Urothelium cell line (cell line): ENCODE measurements at places on chromosomes 5 and 9.

DNA sequence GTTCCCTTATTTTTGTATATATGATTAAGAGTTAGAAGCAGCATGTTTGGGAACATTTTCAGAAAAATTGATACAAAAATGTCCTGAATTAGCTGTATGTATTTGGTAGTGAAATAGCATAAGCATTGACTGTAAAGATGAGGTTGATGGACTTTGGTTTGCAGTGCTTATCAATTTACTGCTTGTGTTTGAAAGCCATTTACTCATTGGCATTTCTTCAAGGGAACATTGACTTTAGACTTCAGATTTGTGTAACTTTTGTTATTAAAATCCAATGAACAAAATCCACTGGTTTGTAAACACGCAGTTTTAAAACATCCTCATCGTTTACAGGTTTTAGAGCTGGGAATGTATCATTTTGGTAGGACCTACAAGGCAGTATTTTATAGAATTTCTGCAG, 61.3 kb downstream of the KDM4C start:
- DNase-seq = no peak

- no peak for DNase-seq
Measured at GRCh38 chr9:72928042-72928507, 24.8 kb downstream of the ALDH1A1 start.

- DNase-seq = no peak
Measured at GRCh38 chr9:25889661-25890060, 211.4 kb upstream of the TUSC1 start.

DNA sequence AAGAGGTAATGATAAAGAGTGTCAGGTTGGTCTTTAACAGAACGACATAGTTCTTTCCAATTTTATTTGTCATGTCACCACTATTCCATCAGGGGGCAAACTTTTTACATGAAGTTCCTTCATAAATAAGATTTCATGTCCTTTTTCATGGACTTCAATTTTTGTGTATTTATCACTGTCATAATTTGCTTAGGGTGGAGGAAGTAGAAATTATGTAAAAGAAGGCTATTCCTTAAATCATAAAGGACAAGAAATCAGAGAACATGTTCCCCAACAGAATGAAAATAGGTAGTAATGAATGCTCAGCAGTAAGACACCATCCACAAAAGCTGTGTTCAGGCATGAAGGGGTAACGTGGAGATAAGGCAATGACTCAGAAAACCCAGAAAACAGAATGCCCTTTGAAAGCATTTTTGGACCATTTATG, 72.7 kb downstream of the ZFAND5 start:
- no peak for DNase-seq

DNA sequence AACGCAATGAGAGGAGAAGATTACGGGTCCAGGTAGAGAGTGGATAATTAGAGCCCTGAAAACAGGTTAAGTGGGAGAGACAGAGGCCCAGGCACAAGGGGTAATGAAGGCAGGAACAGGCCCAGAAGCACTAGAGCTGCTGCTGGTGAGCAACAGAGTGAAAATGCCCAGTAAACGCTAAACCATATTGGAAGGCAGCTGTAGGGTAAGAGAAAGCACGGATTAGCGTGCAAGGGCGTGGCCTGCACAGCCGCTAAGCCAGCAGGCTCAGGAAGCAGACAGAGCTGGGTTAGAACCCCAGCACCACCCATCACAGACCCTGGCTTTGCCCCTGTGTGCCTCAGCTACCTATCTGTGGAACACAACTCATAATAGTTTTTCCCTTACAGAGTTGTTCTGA, 93.2 kb downstream of the PAX5 start:
- no peak for DNase-seq

- DNase-seq = peak; percentile 65
Measured at GRCh38 chr5:176803943-176804498, 6.3 kb upstream of the UNC5A start.

- no peak for DNase-seq
Measured at GRCh38 chr5:72472031-72472430, 35.2 kb downstream of the ZNF366 start.
